Posterior vena cava (tissue), 2 donors: ENCODE measurements at places on chromosomes 3 and 15. TPM values are rescaled to one million over a fixed set of nuclear protein-coding genes. Genes with fewer than 3 reads are reported as not detected.
A peak's percentile ranks its signal among the peaks of the same experiment; 100 is the strongest.

- DNase-seq = peak; percentile 79
Measured at GRCh38 chr15:39171944-39172368, 408.9 kb upstream of the THBS1 start.

DNA sequence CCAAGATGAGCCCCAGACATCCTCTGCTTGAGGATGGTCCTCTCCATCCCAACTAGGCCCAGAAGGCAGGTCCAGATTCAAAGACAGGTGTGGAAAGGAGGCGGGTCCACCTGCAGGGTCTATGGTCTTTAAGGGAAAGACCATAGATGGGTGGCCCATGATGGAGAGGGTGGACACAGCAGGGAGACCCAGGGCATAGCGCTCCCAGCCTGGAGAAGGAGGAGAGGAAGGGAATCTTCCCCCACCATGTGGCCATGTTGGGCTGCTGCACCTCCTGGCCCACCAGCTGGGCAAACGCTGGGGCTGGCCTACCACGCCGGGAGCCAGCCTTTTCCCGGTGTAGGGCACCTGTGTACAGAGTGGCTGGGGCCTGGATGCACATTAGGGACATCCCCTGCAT, 265.2 kb upstream of the TLE3 start:
- DNase-seq = peak; percentile 77

- no peak for DNase-seq
Measured at GRCh38 chr3:18438586-18438985, 13.4 kb upstream of the SATB1 start.

DNA sequence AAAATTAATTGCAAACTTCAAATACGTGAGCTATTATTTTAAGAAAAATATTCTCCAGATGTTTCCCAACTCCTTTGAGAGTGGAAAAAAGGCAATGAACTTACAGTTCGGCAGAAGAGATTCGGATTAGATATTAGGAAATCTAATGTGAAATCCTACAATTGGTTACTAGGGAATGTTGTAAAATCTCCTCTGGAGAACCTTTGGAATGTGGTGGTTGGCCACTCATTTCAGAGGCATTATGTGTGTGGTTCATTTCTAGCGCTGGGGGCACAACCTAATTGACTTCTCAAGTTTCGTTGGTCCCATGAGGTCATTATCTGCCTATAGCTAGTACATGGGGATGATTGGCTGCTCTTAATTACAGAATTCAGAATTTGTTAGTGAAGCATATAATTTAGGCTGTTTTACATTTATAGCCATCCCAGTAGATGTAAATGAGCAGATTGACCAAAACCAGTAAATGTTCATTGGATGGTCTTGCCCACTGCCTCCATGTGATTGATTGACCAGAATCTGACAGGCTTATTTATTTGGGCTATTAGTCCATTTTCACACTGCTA, 34.6 kb upstream of the CMSS1 start:
- DNase-seq = no peak

DNA sequence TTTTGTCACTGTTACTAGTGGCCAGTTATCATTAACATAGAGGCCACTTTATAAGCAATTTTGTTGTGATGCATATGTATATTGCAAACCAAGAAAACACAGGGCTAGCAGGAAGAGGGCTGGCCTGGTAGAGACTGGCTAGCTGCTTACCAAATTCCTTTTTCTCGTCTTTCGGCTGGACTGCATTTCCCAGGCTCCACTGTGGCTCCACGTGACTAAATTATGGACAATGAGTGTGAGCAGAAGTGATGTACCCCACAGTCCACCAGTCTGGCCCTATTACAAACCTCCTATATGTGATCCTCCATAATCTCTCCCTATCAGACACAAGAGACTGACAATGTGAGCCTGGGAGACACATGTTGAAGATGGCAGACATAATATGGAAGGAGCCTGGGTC, 257.0 kb downstream of the MFSD1 start:
- no peak for DNase-seq

DNA sequence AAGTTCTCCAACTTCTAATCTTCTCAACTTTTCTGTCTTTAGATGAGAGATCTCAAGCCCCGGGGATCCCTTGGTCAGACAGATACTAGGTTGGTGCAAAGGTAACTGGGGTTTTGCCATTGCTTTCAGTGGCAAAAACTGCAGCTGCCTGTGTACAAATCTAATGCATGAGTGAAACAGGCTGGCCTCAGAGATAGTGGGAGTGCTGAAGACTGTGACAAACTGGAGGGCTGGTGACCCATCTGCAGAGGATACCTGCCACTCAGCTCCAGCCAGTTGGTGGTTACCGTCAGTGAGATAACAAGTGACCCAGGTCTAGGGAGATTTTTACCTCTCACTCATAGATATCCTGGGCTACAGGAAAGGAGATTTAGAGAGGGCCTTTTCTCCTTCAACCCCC, 85.7 kb downstream of the RYR3 start:
- no peak for DNase-seq

GRCh38 chr3:195770081-195770840, 41.5 kb downstream of the MUC4 start:
- DNase-seq = peak; percentile 68

DNA sequence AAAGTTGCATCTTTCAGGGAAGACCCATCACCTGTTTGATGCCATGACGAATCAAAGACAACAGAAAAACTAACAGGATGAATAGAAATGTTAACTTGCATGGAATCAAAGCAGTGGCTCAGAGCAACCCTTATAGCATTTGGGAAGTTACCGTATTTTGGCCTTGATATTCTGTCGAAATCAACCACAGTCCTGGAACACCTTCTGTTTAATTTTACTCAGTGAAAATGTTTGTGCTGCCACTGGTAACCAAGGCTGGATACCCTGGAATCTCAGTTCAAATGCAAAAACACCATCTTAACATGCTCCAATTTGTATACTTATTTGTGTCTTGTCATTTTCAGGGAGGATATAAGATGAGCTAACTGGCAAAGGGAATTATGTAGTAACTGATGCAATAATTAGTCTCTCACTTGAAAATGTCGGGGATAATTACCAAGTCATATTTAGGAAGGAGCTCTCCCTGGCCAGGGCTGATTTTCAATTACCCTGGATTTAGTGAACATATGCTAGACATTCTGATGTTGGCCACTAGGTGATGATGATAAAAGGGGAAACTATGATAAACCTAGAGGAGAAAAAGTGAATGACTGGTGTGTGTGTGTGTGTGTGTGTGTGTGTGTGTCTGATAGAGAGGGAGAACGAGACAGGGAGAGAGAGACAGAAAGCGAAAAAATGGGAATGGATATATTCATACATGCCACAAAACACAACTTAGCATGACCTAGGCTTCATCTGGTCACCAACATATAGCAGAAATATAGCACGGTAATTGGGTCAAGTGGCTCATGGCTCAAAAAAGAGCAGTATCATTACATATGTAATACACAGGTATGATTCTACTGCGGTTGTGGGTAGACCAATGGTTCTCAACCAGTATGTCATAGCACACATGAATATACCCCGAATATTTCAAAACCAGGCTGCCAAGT, 19.0 kb upstream of the PRICKLE2 start:
- no peak for DNase-seq

DNA sequence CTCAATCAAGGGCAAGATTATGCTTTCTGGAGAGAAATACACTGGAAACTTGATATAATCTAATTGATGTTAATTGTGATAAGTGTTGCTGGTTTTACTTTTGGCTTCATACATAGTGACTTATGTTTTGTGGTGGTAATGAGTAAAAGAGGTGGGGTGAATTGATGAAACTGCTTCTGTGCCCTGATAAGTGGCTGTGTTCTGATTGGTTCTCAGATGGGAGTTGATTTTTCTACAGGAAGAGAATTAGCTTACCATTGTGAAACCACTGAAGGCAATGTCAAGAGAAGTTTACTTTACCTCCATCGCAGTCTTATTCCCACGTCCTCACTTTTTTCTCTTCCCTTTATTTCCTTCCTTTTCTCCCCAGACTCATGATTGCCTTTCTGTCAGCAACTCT, 23.8 kb downstream of the TMEM45A start:
- DNase-seq = no peak

- no peak for DNase-seq
Measured at GRCh38 chr3:106208967-106209366, 340.2 kb upstream of the CBLB start.

DNA sequence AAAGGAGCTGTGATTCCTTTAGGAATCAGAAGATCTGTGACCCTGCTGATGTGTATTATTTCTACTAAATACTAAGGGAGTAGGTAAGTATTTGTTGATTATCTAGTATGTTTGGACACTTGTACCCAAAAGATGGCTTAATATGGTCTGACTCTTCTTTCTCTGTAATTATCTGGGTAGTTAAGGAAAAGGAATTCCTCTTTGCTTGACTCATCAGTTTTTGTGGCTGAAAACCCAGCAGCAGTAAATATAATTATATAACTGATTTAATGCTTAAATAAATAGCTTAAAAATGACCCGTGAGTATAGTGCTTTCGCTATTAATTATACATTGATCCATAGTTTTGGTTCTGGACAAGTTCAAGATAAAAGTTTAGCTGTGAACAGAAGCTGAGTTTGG, 155.8 kb downstream of the LRTM1 start:
- no peak for DNase-seq

DNA sequence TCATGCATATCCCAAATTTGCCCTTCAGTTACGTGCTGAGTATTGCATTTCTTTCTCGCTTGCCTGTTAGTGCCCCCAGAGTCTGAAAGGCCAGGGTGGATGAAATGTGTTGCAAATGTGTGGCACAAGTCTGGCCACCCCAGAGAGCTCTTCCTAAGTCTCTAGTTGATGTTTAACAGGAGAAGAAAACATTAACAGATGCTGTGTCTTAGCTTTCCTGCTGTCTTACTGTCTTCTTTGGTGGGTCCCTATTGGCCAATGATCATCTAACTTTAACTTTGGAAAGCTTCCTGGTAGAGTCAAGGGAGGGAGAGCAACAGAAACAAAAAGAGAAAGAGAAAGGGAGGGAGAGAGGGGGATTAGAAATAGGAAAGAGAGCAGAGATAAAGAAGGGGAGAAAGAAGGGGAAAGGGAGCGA, 76.7 kb upstream of the P3H2 start:
- DNase-seq = no peak

- no peak for DNase-seq
Measured at GRCh38 chr3:80676261-80676660, 908.5 kb upstream of the ROBO1 start.

GRCh38 chr15:75307778-75308390, 25.2 kb downstream of the GOLGA6D start:
- DNase-seq = no peak

DNA sequence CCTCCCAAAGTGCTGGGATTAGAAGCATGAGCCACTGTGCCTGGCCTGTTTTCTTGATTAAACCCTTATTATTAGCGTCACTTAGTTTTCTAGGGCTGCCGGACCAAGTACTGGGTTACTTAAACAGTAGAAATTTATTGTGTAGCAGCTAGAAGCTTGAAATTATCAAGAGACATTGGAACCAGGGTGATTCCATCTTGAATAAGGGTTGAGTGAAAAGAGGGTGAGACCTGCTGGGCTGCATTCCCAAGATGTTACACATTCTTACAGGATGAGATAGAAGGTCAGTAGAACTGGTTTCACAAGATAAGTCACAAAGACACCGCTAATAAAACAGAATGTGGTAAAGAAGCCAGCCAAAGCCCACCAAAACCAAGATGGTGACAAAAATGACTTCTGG, 18.6 kb upstream of the FSTL1 start:
- no peak for DNase-seq

DNA sequence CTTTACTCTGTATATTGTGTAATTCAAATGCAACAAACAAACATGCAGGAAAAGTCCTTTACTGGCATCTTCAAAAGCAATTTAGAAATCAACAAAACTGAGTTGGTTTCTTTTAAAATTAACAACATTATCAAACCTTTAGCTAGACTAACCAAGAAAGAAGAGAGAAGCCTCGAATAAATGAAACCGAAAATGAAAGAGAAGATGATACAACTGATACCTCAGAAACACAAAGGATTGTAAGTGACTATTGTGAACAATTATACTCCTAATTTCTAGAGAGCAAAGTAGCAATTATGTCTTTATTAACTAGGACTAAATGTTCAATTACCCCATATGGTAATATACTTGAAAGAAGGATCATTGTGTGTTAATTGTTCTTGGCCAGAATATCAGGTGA, 49.2 kb upstream of the P3H2 start:
- DNase-seq = no peak

DNA sequence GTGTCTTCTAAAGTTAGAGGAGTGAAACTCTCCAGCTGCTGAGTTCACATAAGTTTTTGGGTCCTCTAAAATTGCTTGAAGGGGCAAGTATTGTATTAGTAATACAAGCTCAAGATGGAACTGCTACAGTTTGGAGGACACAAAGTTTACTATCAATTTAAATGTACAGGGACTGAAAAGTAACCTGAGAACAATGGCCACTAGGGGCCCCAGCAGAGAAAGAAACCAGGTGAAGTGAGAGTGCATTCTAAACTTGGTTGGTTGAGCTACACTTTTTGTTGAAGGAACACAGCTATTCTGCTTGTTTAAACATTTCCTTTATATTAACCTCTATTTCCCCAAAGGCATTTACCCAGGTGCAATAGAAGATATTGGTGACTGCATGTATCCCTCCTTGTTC, 755.5 kb downstream of the GBE1 start:
- DNase-seq = no peak

DNA sequence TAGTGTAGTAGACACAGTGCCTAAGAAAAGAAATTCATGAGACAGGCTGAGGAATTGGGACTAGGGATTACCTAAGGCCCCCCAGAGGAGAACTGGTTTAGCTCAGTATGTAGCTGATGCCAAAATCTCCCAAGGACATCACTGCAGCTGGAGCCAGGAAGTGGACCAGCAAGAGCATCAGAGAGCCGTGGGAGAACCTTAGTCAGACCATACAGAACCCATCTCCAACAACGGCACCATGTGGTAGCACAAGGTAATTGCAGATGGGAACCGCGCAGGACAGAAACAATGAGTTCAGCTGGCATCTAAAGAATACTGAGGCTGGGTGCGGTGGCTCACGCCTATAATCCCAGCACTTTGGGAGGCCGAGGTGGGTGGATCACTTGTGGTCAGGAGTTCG, 81.7 kb downstream of the WNT5A start:
- no peak for DNase-seq

DNA sequence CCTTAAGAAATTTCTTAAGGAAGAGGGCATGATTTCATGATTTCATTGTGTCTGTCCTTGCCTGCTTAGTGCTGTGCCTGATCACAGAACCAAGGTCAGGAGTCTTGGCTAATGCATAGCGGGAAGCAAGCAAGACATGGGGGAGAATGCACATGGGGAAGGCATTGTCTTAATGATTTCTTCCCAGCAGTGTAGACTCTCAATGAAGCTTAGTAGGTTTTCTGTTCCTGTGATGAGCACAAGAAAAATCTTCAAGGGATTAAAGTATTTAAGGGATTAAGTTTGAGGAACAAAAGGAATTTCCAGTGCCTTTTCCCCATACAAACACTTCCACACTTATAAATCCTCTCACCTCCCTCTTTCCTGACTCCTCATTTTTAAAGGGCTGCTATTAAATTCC, 46.9 kb upstream of the SEMA6D start:
- no peak for DNase-seq

GRCh38 chr15:88627463-88627862, 6.3 kb downstream of the AEN start:
- DNase-seq = no peak

ATP10A gene
- total RNA-seq = 21.5 TPM

LPP gene
- total RNA-seq = 1,705 TPM

IGSF11 gene
- total RNA-seq = 0.57 TPM

ZIC1 gene
- 8.7 TPM for total RNA-seq

TGM5 gene
- 1.0 TPM for total RNA-seq

CAMP gene
- total RNA-seq = not detected

TMEM41A gene
- 9.6 TPM for total RNA-seq

KNG1 gene
- not detected for total RNA-seq

CDV3 gene
- total RNA-seq = 124 TPM

CCDC13 gene
- 2.7 TPM for total RNA-seq

ACAN gene
- total RNA-seq = 13.5 TPM

WNT5A gene
- 6.7 TPM for total RNA-seq

KLHL40 gene
- not detected for total RNA-seq

SERINC4 gene
- not detected for total RNA-seq

CMTM8 gene
- 3.2 TPM for total RNA-seq
